ENCODE measurements at places on chromosomes 2 and 18.

GRCh38 chr2:226362980-226363379 is 436.6 kb downstream of the IRS1 start:
- no peak for DNase-seq

DNA sequence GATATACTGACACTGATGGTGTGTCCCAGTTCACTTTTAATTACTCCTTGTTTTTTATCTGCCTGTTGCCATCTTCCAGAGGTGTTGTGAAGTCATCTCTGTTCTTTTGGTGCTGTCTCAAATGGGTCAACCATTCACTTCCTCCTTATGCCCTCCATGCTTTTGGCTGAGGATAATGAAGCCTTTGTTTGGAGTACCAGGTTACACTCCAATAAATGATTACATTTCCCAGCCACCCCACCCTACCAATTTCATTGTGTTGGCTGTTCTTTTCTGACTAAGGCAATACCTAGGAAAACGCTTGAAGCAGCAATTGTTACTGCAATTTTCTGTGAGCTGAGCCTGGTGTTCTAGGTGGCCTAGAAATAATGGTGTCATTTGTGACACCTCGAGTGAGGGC is 29.8 kb upstream of the ACTG2 start:
- DNase-seq: no peak

GRCh38 chr2:38748943-38749804 is 2.0 kb downstream of the SRSF7 start:
- DNase-seq: no peak

DNA sequence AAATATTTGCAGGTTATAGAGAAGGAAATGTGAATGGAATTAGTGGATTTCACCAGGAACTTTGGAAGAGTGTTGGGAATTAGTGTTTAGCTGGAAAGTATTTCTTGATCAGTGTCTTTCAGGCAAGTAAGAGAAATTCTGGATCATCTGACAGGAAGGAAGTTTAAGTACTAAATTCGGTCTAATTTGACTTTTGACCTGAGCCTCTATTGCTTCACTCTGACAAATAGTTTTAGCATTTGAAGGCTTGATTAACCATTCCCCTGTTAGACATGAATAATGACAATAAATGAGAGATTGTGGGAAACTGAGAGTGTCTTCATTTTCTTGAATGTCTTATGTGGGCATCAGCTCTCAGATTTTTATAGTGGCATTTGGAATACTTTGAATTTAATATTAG is 16.0 kb downstream of the CCNT2 start:
- no peak for DNase-seq

GRCh38 chr2:210324458-210324857 is 9.5 kb upstream of the MYL1 start:
- no peak for DNase-seq

DNA sequence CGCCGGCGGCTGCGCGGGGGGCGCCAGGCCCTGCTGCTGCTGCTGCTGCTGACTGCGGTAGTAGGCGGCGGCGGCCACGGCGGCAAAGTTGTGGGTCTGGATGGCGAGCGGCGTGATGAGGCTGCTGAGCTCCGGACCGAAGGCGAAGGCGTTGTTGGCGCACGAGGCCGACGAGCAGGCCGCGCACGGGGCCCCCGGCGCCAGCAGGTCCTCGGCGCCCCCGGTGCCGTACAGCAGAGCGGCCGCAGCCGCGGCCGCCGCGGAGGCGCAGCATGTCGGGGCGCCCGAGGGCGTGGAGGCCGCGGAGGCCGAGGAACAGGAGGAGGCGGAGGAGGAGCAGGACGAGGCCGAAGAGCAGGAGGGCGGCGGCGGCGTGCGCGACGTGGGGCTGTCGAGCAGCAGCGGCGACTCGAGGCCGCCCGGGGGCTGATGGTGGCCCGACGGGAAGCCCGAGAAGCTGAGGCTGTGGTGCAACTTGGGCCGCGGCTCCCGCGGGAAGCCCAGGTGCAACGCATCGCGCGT is 1.8 kb downstream of the ZFP36L2 start:
- peak; percentile 48 for DNase-seq

- DNase-seq: peak; percentile 4
Measured at GRCh38 chr2:206693399-206694137, 24.6 kb downstream of the DYTN start.

DNA sequence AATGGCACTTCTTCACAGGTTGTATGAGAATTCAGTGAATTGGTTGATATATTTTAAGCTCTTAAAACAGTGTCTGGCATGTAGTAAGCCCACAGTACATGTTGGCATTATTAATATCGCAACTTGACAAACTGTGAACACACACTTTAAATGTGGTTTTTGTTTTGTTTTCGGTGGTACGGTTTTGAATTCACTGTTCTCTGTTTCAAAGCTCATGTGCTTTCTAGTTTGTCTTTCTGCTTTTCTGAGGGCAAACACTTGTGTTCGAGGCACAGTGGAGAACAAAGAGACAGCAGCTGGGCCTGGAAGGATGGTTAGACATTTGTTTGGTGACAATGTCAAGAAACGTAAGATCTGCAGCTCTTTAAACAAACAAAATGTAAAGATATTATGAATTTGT is 276.5 kb upstream of the MC4R start:
- no peak for DNase-seq

DNA sequence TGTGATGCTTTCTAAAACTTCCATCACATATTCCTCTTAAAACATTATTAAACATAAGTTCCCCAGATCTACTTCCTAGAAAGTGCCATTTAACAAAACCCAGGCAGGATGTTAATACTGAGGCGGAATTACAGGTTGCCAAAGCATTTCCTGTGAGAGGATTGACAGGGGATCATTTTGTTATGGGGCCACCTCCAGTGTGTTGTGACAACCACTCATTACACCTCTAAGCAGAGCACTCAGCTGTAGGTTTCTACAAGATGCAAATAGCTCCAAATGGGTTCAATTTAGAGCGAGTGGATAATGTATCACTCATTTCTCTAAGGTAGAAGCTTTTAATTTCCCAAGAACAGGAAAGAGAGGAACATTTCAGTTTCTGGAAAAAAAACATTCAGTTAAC is 1429.5 kb upstream of the ACVR2A start:
- DNase-seq: no peak

DNA sequence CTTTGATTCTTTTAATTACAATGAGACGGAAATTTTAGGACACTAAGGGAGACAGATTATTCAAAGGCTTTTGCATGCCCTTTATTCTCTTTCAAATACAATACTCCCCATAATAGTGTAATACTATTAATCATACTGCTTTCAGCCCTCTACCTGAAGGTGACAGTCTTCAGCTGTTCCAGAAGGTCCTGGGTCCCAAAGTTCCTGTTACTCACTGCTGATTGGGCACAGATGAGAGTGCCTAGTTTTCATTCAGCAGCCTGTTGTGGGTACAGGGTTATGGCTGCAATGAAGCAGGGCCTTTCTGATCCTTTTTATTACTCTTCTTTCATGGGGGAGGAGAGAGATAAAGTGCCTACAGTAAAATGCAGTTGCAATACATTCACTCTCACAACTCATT is 80.2 kb downstream of the NUP35 start:
- no peak for DNase-seq

DNA sequence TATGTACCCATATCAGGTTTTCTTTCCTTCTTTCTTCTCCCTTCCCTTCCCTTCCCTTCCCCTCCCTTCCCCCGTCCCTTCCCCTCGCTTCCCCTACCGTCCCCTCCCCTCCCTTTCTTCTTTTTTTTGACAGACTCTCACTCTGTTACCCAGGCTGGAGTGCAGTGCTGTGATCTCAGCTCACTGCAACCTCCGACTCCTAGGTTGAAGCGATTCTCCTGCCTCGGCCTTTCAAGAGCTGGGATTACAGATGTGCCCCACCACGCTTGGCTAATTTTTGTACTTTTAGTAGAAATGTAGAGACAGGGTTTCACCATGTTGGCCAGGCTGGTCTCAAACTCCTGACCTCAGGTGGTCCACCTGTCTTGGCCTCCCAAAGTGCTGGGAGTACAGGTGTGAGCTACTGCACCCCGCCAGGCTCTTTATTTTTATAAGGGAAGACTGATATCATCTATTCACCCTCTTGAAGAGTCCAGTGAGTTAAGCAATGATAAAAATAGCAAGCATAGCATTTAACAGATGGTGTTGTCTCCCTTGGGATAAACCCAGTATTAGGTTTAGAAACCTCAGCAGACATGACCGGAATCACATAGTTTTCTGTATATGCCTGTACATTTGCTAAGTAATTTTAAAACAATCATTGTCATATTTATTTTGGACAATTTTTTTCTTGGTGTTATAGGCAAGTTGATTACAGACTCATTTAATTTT is 888.4 kb downstream of the TRIB2 start:
- DNase-seq: no peak

DNA sequence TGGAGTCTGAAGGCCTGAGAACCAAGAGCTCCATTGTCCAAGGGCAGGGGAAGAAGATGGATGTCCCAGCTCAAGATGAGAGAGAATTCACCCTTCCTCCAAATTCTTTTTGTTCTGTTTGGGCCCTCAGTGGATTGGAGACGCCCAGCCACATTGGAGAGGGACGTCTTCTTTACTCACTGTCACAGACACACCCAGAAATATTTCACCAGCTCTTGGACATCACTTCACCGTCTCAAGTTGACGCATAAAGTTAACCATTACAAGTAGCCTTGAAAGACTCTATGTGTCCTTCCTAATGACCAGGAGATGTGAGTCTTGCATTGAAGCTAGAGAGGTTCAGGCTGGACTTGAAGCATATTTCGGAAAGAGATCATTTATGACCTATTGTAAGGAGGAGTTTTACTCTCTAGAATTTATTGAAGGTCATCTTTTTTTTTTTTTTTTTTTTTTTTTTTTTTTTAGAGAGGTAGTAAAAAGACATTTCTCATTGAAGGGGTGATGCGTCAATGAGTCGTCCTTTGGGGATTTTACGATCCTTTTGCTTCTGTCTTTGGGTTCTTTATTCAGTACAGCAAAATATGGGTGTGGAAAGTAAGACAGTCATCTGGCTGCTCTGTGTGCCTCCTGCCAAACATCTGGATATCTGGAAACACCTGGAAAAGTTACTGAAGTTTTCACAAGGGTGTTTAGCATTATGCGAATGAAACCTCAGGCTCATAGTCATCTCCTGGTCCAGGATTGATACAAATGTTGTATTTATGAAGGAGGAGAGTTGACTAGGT is 118.1 kb downstream of the PRPF40A start:
- no peak for DNase-seq

DNA sequence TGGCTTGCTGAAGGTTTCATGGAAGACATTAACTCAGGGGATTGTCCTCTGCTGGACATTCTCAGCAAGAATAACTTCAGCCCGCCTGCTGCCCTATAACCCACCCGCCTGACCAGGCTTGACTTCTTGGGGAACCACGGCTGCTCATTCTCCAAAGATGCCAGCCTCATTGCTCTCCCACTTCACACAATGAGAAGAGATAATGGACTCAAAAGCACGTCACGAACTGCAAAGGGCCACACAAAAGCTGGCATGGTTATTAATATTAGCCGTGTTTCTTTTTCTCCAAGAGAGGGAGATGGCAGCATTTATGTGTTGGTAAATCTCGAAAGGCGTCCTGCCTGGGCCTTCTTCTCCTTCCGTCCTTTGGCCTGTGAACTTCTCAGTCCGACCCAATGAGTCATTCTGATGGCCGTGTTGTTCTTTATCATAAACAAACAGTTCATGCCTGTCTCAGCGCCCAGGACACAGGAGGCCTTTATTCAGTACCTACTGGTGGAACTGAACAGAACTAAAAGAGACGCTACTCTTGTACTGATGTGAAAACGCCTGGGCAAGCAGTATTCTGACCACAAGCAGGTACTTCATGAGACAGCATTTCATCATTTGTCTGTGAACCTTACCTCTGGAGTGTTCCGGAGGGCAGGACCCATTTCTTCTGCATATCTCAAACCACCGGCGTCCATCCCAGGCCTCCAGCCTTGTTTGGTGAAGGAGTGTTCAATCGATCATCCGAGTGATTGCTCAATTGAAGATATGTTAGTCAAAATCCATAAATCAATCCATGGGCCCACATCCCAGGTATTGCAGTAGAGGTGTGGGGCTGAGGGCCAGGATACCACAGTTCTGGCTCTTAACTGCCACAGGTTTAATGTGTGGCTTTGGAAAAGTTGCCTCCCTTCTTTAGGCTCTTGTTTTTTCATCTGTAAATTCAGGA is 25.1 kb upstream of the KLHL29 start:
- DNase-seq: no peak

GRCh38 chr2:85401844-85402243 is 8.3 kb downstream of the CAPG start:
- no peak for DNase-seq

DNA sequence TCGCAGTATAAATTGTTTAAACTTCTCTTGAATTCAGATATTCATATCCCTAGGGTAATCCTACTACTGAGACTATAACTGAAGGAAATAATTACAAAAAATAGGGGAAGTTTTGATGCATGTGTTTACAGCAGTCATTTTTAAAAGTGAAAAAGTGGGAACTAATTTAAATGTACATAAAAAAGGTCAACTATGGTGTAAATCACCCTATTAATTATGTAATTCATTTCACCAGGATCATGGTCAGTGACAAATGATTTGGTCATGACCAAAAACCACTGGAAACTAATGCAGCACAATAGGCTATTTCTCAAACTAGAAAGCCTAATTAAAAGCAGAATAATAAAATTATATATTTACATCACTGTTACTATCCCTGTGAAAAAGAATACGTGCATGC is 5.0 kb upstream of the CNGA3 start:
- DNase-seq: no peak

DNA sequence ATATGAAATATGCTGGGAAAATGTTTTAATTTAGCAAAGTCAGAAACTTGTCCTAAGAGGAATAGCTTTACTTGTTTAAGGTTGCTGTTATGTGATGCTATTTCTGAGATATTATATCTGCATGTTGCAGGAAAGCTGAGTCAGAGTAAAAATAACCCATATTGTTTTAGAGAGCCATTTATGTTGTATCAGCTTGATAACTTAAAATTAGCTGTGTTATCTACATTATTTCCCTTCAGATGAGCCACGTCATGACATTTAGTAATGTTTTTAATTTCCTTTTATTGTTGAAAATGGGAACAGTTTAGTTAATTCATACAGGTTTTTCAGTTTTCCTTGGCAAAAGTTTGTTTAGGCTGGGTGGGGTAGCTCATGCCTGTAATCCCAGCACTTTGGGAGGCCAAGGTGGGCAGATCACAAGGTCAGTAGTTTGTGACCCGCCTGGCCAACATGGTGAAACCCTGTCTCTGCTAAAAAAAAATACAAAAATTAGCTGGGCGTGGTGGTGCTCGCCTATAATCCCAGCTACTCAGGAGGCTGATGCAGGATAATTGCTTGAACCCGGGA is 55.8 kb downstream of the TTC27 start:
- DNase-seq: no peak

GRCh38 chr2:72034353-72035095 is 113.1 kb downstream of the CYP26B1 start:
- no peak for DNase-seq

- no peak for DNase-seq
Measured at GRCh38 chr2:171409436-171409971, 24.3 kb downstream of the METTL8 start.
